ENCODE measurements at places on chromosomes 5 and 9. TPM values are rescaled to one million over a fixed set of nuclear protein-coding genes. Genes with fewer than 3 reads are reported as not detected.

The CYLC2 gene
- not detected for polyA plus RNA-seq

GRCh38 chr9:119453490-119453911 is 84.3 kb upstream of the BRINP1 start:
- peak; percentile 15 for DNase-seq

The PDLIM4 gene
- polyA plus RNA-seq, result 41.8 TPM

DNA sequence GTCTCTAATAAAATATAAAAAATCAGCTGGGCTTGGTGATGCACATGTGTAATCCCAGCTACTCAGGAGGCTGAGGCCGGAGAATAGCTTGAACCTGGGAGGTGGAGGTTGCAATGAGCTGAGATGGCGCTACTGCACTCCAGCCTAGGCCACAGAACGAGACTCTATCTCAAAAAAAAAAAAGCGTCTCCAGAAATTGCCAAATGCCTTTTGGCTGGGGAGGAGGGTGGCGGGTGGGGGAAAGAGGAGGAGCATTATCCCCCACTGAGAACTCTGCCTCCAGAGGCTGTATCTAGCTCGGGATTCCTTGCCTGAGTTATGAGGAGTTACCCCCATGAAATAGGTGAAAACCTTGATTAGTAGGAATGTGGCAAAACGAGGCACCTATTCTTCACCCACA is 4.8 kb downstream of the ROPN1L start:
- DNase-seq, result no peak
